PC-9 (cell line): ENCODE measurements at places on chromosomes 13 and 19. TPM values are rescaled to one million over a fixed set of nuclear protein-coding genes. Genes with fewer than 3 reads are reported as not detected.

DNA sequence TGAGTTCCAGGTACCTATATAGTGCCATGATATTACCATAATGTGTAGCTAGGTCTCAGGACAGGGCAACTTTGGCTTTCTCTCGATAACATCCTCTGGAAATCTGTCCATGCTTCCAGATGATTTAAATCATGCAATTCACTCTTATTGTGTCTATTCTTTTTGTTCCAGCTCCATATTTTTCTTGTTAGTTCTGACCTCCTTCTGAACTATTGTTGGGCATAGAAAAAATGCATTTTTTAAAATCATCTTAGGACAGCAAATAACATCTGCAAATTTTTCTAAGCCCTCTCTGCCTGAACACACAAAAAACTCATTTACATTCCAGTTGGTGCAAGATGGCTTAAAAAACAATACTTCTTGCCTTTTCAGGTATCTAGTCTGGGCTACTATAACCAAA, 1561.0 kb upstream of the MIR17HG start:
- DNase-seq = no peak

- no peak for DNase-seq
Observed at GRCh38 chr13:90395846-90396245, 951.6 kb upstream of the MIR17HG start.

- DNase-seq = peak; percentile 11
Observed at GRCh38 chr13:34933349-34933748, 8.7 kb upstream of the NBEA start.

DNA sequence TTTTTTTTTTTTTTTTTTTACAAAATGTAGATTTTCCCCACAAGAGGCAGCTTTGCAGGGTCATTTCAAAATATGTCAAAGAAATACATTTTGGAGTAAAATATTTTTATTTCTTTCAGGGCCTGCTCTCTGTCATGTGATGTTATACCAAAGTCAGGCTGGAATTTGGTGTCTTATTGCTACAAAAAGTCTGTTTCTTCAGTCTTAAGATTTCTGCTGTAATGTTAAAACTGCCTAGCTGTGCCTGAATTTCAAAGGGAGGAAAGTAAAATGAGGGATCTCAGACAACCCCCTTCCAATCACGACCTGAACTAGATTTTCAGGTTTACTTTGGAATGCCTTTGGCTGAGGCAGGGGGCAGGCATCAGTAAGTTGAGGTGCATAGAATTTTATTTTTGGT, 12.8 kb upstream of the GTF2F2 start:
- no peak for DNase-seq

DNA sequence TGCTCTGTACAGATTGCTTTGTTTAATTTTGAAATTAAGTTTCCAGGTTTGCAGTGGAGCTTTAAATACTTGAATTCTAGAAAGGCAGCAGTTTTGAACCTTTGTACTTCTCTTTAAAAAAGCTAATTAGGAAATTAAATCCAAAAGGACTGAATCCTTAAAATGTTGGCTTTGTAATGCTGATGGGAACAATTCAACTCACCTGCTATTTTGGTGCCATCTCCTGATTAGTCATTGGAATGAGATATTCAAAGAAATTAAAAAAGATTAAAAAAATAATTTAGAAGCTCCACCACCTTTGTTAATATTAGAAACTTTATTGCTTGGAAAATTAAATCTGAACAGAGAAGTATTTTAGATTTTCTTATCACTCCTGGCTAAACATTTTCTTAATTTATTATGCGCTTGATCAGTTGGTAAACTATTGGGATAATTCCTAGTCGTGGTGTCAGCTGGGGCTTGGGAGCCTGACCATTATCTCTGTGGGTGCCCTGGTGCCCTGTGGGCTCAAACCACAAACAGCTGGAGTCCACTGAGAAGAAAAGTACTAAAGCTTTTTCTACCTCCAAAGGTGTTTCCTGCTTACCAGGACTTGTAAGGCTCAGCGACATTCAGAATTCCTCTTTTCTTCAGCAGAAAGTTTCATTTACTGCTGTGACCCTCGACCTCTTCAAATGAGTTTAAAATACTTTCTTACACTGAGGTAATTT, 540.4 kb downstream of the DIAPH3 start:
- no peak for DNase-seq

DNA sequence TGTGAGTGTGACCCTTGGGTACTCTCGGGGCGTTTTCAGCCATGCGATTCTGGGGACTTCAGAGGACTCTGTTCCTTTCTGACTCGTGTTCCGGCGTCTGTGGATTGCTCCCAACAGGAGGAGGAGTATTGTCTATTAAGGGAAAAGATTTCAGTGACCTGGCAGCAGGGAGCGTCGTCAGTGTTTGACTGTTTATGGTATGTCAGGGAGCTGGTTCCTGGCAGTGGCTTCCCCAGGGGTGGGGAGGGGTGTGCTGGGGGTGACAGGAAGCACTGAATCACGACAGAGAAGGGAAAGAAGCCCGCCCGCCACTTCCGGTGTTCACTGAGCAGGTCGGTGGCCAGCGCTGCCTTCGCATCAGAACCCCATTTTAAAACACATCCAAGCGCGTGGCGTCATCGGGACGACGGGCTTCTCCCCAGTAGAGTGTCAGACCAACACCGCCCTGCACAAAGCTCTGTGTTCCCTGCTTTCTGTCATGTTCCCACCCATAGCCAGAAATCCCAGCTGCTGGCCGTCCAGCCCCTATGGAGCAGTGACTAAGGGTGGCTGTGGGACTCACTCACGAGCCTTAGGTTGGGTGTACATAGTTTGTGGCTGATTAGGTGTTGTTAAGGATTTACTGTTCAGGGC, 33.8 kb downstream of the COL4A2 start:
- DNase-seq = no peak

- no peak for DNase-seq
Observed at GRCh38 chr19:31976775-31977536, 368.5 kb upstream of the ZNF507 start.

DNA sequence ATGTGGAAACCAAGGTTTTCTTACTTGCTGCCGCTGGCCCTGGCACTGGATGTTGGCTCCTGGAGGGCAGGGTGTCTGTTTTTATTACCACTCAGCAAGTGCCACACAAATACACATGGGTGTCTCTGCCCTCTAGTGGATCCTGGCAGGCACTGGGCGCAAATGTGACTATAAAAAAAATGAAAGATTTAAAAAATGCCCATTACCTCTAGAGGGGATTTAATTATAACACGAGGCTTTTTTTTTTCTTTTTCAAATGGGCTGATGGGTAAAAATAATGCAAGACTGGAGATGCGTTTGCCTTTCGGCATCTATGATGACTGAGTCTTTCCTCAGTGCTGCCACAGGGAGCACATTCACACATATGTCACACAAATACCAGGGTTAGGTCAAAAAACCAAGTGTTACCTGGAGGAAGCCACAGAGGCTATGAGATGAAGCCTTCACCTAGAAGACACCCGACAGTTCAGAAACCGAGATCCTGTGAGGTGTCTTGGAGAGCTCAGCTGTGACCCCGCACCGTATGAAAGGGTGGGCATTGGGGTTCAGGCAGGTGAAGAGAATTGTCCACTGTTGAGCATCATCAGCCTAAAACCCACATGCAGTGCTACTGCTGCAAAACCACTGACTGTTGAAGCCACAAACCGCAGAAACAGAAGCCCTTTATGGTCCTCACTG, 25.7 kb downstream of the CHAMP1 start:
- peak; percentile 42 for DNase-seq

GRCh38 chr19:35310331-35310730, 18.4 kb downstream of the MAG start:
- DNase-seq = peak; percentile 63

DNA sequence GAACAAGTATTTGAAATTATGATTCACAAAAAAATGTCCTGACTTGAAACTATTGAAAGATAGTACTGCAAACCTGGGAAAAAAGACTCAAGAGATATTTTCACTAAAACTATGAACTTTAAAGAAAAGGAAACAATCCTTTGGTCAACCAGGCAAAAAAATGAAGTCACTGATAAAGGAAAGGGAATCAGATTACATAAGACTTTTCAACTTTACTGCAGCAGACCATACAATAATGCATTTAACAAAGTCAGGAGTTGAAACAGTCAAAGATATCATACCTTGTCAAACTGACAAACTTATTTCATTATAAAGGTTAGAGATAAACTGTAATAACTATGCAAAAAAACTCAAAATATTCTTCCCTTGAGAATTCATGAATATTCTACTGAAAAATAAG, 361.6 kb downstream of the DLEU7 start:
- no peak for DNase-seq

GRCh38 chr13:32455594-32455903, 27.6 kb upstream of the N4BP2L1 start:
- no peak for DNase-seq

DNA sequence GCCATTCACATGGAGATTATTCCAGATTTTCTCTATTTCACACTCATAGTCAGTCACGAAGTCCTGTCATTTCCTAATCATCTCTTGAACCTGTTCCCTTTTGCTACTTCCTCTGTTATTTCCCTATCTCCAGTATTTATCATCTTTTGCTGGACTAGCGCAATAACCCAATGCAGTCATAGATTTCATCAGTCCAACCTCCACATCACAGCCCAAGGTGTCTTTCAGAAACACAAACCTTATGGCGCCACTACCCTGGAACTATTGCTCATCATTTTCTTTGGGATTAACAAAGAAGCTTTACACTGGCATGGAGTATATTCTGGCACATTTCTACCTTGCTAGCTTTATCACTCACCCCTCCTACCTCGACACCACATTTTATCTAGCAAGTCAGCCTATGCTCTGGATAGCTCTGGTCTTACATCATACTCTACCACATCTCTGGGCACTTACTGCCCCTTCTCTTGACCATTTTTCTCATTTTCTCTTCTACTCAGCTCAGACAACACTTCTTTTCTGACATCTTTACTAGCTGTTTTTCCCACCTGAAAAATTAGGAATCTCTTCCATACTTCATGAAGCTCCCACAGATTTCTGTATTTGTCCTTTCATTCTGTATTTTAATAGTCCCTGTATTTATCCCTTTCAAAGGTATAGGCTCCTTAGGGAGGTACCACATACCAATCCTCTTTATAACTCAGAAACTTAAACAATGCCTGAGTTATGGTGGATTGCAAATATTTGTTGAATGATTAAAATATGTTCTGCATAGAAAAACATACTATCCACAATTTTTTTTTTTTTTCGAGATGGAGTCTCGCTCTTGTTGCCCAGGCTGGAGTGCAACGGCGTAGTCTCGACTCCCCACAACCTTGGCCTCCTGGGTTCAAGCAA, 534.7 kb downstream of the KLF12 start:
- DNase-seq = no peak

GRCh38 chr13:28246891-28247290, 108.5 kb downstream of the PAN3 start:
- no peak for DNase-seq

TEX29 gene
- not detected in 2 replicates for total RNA-seq

CEACAM4 gene
- not detected in 2 replicates for total RNA-seq

SDHAF1 gene
- total RNA-seq = 16.9 and 22.4 TPM in 2 replicates

TEX26 gene
- total RNA-seq = not detected in 2 replicates
